Neural crest cell (in vitro differentiated cells): ENCODE measurements at places on chromosomes 1 and 21.

DNA sequence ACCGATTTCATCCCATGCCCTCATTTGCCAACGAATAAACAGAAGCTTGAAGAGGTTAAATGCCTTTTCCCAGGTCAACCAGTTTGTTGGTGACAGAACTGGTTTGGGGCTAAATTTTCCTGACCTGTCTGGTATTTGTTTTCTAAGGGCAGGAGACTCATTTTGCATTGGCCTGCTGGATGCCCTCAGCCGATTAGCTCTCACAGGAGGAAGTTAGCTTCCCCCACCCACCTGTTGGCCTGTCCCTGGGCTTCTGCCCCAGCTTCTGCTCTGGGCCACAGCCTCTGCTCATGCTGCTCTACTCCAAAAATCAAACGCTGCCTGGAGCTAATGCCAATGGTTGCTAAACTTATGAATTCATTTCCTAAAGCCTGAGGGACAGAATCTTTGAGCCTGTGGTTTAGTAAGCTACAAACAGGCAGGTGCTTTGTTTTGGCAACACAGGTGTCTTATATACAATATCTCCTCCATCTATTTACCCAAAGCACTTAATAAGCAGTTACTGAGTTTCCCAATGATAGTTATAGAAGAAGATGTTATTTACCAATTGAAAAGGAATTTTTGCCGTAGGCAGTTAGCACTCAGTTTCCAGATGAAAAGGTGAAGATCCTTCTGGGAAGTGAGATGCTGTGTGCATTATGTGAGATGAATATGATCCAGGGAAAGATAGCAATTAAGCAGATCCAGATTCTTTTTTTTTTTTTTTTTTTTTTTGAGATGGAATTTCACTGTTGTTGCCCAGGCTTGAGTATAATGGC, 82.3 kb downstream of the TM2D1 start:
- DNase-seq: no peak

DNA sequence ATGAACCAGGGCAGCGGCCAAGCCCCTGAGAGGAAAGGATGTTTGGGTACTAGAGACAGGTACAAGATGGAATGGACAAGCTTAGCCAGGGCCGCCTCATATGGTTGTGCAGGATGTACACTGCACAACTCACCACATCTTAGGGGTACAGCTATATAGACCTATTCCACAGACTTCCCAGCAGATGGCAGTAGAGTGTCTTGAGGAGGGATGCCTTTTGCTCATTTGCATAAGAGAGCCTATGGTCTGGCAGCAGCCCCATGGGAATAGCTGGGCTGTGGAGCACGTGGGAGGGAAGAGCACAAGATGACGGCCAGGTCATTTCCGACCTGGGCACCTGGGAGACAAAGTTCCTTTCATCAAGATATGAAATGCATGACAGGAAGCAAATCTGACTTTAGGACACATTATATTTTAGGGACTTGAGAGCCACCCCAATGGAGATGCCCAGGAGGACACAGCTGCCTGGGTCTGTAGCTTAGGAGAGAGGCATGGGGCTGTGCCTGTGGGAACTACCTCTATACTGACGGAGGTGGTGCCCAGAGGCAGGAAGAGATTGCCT, 215.5 kb downstream of the KCNJ6 start:
- DNase-seq: peak; percentile 60

- no peak for DNase-seq
Measured at GRCh38 chr1:116545359-116545705, 25.5 kb downstream of the CD58 start.

DNA sequence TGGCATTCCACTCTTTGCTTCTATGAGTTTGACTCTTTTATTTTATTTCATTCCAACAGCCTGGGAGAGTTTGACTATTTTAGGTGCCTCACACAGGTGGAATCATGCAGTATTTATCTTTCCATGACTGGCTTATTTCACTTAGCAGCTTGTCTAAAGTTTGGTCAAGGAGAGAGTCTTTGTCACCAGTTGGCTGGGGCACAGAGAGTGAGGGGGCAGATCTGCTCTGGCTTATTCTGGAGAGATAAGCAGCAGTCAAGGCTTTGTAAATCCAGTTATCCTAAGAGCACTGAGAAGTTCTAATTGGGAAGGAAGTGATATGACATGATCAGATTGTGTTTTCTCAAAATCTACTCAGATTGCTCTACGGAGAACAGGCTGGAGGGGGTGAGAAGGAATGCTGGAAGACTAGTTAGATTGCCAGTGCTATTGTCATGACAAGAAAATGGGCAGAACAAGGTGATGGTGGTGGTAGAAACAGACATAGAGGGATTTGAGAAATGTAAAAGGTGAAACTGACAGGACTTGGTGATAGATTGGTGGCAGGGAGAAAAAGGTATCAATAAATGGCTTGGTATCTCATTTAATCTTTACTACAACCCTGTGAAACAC, 12.1 kb upstream of the CTTNBP2NL start:
- DNase-seq: no peak

DNA sequence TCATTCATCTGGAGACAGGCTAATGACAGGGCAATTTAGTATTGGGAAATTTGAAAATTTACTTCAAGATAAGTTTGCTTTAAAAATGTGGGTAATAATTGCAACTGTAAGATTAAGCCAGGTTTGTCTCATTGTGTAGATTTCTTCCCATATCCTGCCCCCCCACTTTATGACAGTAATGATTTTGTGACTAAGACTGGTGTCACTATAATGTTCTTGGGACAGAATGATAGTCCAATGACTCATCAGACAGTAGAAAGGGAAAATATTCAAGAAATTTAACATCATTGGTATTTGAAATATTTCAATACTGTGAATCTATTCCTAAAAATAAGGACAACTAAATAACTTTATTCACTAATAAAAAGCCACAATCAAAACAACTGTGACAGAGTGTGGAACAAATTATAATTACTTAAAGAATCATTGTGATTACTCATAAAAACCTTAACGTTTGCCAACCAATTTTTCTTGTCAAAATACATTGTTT, 36.7 kb downstream of the FH start:
- no peak for DNase-seq

- DNase-seq: no peak
Measured at GRCh38 chr1:200172311-200172710, 144.8 kb downstream of the NR5A2 start.

- DNase-seq: no peak
Measured at GRCh38 chr21:23003951-23004350, 2005.7 kb downstream of the NCAM2 start.

DNA sequence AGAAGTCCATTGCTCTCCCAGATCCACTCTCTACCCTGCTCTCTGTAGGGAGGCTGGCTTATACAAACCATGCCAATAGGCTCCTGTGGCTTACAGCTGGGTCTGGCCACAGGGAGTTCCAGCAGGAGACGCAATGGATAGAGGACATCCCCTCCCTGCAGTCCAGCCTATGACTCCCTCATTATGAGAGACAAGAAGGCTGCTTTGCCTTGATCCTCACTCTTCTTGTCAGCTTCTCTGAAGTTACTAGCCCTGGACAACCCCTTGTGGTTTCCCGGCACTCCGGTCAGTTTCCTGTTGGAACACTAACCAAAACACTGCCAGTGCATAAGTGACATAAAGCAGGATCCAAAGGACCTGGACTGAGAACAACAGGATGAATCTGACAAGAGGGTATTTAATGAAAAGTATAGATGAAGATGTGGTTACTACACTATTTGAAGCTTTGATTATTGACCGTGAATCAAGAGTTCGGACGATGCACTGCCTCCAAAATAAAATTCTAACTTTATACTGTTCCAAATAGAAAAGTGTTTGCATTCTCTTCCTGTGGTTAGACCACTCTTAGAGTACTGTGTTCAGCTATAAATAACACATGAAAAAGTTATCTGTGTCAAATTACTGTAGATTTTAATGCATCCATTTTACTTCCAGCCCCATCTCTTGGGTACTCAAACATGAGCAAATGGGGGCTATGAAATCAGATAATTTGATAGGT, 32.7 kb upstream of the ZNF326 start:
- no peak for DNase-seq

DNA sequence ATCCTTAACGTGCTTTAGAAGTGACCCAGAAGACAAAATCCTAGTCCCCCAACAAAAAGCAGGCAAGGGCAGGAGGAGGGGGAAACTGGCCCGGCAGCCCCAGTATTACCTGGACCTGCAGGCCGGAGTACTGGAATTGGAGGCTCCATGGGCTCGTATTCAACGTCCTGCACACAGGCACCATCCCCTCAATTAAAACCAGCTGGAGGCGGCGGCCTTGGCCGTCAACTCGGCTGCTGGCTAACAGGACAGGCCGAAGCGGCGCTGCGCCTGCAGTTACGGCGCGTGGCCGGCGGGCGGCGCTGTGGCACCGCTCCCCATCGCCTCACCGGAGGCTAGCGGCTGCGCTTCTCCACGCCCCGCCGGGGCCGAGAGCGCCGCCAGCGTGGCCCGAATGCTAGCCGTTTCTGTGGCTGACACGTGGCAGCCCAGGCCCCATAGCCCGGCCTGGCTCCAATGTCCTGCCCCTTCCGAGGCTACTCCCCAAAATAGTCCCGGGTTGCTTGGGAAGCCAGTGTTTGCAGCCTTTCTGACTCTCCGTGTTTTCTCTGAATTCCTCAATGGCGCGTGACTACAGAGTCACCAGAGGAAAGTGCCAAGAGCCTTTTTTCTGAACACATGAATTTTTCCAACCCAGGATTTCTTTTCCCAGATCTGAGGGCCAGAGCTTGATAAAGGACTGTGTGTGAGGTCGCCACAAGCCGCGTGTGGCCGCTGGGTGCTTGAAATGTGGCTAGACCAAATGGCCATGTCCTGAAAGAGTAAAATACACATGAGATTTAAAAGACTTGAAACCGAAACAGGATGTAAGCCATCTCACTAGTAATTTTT, 82.5 kb downstream of the HHIPL2 start:
- DNase-seq: peak; percentile 92

GRCh38 chr1:153217744-153218416, 496 bp downstream of the PRR9 start:
- DNase-seq: no peak

DNA sequence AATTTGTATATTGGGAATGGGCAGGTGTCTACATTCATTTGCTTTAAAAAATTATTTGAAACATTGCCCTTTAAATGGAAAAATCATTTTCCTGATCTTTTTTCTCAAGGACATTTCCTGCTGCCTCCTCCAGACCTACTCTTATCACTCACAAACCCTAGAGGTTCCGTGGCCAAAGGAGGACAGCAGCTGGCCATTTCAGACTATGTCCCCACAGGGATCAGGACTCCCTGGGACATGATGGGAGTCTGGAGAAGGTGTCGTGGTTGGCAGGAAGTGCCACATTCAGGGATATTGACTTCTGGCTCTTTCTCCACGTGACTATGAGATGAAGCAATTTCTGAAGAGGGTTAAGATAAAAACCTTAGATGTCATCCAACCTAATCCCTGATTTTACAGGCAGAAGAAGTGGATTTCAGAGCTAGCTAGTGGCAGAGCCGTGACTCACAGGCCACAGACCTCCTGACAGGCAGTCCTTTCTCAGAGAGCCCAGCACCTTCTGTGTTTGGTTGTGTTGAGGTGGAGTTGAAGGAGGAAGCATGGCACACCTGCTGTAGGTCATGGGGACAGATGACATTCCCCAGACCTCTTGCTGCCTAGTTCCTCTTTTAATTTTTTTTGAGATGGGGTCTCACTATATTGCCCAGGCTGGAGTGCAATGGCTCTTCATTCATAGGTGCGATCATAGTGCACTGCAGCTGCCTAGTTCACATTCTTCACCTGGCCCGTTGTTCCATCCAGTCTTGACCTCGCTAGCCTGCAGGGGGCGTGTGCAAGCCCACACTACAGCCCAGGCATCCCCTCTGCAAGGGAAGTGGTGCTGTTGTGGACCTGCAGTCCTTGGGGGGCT, 25.5 kb upstream of the IL10 start:
- DNase-seq: peak; percentile 14

DNA sequence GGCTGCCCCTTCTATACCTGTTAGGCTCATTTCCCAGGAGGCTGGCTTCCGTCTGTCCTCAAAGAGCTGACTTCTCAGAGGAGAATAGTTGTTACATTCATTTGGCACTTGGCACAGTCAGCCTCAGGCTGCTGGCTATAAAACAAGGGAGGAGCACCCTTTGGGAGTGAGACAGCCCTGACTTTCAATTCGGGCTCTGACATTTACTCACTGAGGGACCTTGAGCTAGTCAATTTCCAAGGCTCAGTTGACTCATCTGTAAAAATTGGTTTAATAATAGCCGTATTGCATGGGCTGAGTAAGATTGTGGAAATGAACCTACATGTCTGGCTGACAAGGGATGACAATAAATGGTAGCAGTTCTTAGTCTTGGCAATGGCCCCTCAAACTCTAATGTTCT, 13.7 kb downstream of the ALX3 start:
- no peak for DNase-seq

DNA sequence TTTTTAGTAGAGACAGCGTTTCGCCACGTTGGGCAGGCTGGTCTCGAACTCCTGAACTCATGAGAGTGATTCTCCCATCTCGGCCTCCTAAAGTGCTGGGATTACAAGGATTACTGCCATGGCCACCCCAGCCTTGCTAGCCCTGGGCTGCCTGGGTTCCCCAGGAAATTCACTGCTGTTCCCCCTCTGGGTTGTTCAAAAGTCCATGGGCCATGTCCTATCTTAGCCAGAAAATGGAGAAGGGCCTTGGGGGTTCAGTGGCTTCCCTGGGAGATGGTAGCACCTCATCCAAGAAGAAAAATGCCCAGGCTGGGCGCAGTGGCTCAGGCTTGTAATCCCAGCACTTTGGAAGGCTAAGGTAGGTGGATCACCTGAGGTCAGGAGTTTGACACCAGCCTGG, 20.9 kb downstream of the SLC26A9 start:
- DNase-seq: no peak

- DNase-seq: no peak
Measured at GRCh38 chr1:51675177-51675780, 58.4 kb downstream of the OSBPL9 start.

GRCh38 chr1:201889090-201889968, 631 bp downstream of the SHISA4 start:
- no peak for DNase-seq

DNA sequence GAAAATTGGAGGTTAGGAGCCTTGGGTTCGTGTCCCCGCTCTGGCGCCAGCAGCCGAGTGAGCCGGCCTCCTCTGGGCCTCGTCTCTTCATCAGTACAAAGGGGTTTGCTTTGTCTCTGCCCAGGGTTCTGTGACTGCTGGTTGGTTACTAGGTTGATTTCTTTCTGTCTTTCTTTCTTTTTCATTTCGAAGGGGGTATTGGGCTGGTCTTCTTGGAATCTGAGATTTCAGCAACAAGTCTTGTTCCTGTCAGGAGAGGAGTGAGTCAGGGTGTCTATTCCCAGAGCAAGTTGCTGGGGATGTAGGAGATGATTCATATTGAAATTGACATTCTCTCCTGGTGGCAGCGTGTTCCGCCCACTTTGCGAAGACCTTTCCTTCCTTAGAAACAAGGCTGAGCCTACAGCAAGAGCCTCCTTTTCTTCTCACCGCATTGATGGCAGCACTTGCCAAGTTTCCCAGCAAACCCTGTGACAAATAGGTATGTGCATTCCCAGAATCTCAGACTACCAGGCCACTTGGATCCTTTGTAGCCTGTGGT, 79.2 kb downstream of the MAN1C1 start:
- DNase-seq: no peak

DNA sequence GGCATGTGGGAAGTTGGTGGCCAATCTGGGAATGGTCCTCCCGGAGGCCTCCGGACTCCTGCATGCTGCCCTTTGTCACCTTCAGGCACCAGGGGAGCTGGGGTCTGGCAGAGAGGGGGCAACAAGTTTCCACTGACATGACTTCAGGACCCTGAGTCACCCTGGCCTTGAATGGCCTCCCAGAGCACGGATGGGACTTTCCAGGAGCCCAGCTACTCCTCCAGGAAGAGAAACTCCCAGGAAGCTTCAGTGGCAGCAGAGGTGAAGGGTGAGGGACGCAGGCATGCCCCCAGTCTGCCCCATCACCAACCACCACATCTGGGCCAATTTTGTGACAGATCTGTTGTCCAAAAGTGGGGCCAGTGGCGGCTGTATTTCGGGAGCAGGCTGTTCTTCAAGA, 55.9 kb upstream of the WASF2 start:
- no peak for DNase-seq
